ENCODE measurements at places on chromosomes 5 and 9. TPM values are rescaled to one million over a fixed set of nuclear protein-coding genes. Genes with fewer than 3 reads are reported as not detected.

- no peak overlapping the region for H3K4me3 ChIP-seq
- H3K27ac ChIP-seq, result no peak overlapping the region
- no peaks in the 10 kb centered on the region for H3K36me3 ChIP-seq
- DNase-seq, result no peak
- no peaks in the 10 kb centered on the region for H3K4me1 ChIP-seq
Observed at GRCh38 chr9:136578626-136578914, 32.7 kb upstream of the NOTCH1 start.

DNA sequence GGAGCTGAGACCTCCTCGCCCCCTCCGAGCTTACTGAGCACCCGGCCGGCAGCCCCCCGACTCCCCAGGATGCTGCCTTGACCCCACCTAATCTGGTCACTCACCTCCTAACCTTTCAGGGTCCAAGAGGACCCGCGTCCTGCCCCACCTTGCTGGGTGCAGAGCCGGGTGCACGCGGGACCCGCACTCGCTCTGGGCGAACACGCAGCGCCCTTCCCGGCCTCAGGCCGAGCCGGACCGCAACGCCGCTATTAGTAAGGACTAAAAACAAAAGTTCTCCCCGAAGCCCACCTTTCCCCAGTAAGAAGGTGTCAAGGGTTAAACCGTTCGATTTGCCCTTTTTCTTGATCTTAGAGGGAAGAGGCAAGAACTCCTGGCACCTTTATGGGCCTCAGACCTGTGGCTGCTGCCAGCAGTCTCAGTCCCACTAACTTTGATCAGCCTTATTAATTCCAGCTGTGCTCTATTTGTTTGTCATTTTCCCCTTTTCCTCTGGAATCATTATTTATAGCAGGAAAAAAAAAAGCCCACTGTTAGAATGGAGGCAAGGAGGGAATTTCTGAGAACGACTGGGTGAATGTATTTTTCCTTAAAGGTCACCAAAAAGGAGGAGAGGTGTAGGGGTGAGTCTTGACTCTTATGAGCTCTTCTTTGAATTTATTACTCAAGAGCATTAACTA, 10.5 kb downstream of the IRX2 start:
- no peak for DNase-seq
- H3K27ac ChIP-seq, result no peak overlapping the region
- no peak overlapping the region for H3K4me3 ChIP-seq
- H3K27me3 ChIP-seq, result peaks cover 60% of the 10 kb centered on the region

ZSWIM6 gene
- 8.9 TPM for total RNA-seq

- no peak overlapping the region for H3K4me3 ChIP-seq
- peaks cover 2% of the 10 kb centered on the region for H3K4me1 ChIP-seq
- H3K27ac ChIP-seq, result no peak overlapping the region
- no peaks in the 10 kb centered on the region for H3K36me3 ChIP-seq
Observed at GRCh38 chr5:174311531-174312269, 266.2 kb downstream of the NSG2 start.

CDC14B gene
- total RNA-seq, result 6.5 TPM

CBY3 gene
- 0.51 TPM for total RNA-seq

GRCh38 chr9:132074736-132075135, 4.9 kb downstream of the MED27 start:
- H3K4me3 ChIP-seq, result no peak overlapping the region
- H3K4me1 ChIP-seq, result peaks cover 33% of the 10 kb centered on the region
- no peak overlapping the region for H3K27ac ChIP-seq
- no peaks in the 10 kb centered on the region for H3K27me3 ChIP-seq
- DNase-seq, result no peak
- peaks cover 27% of the 10 kb centered on the region for H3K36me3 ChIP-seq

DNA sequence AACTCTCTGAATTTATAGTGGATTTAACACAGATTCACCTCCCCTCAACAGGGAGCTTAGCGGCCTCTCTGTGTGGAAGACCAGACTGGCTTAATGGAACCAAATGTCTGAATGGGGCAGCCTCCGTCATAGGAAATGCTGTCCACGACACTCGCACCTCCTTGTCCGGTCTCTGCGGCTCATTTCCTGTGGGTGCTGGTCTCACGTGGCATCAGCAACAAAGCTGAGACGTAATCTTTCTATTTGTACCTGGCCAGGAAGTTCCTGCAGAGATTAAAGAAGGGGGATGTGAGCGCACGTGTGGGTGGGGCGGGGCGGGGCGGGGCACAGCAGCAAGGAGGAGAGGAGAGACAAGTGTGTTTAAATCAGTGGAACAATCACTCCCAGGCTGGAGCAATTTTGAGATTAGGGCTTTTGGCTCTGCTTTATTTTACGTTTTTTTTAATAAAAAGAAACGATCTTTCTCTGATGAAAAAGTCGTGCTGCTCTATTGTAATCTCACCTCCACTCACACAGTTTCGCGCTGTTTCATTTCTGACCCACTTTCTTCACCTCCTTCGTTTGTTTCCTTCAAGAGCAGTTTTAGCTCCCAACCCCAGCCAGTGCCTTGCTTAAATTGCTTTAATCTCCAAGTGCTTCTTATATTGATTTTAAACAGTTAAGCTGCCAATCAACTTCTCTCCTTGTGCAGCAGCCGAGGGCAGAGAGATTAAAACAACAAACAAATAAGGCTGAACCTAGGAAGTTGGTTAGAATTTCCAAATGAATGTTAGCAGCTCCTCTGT, 132.2 kb upstream of the ASTN2 start:
- H3K27me3 ChIP-seq, result peaks cover 2% of the 10 kb centered on the region
- H3K36me3 ChIP-seq, result no peaks in the 10 kb centered on the region
- DNase-seq, result peak; percentile 8
- H3K4me3 ChIP-seq, result no peak overlapping the region
- H3K4me1 ChIP-seq, result peaks cover 3% of the 10 kb centered on the region
- no peak overlapping the region for H3K27ac ChIP-seq

- H3K4me3 ChIP-seq, result no peak overlapping the region
- H3K36me3 ChIP-seq, result no peaks in the 10 kb centered on the region
- no peak for DNase-seq
Observed at GRCh38 chr5:10140195-10140973, 109.3 kb downstream of the ATPSCKMT start.

DNA sequence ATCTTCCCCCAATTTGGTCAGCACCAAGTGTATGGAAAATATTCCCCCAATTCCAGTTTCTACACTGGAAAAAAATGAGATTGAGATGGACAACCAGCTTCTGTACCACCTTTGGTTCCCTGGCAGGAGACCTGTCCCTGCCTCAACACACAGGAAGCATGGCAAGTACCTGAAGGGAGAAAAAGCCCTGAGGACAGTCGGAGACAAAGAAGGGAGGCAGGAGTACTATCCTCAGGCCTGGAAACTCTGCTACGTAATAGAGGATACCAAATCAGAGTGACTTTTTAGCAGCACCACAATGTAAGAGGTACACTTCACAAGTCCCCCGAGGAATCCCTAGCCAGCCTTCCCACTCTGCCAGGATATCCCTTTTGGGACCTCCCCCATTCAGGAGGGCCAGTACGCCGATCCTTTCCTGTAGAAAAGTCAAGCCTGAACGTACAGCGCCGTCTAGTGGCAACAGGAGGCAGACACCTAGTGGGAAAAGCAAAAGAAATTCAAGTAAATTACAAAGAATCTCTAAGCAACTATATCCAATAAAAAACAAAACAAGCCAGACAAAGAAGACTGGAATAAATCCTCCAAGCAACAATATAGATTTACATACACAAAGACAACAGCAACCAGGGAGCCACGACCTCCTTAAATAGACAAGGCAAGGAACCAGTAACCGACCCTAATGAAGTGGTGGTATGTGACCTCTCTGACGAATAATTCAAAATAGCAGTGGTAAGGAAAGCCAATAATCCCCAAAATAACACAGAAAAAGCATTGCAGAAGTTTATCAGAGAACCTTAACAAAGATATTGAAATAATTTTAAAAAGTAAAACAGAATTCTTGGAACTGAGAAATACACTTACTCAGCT, 63.3 kb upstream of the SLCO6A1 start:
- H3K27ac ChIP-seq, result no peak overlapping the region
- H3K27me3 ChIP-seq, result peaks cover 8% of the 10 kb centered on the region
- H3K4me3 ChIP-seq, result no peak overlapping the region
- H3K4me1 ChIP-seq, result no peaks in the 10 kb centered on the region

TICAM2 gene
- 0.85 TPM for total RNA-seq

SPATA6L gene
- total RNA-seq, result 0.21 TPM

RPP25L gene
- 33.7 TPM for total RNA-seq

DNA sequence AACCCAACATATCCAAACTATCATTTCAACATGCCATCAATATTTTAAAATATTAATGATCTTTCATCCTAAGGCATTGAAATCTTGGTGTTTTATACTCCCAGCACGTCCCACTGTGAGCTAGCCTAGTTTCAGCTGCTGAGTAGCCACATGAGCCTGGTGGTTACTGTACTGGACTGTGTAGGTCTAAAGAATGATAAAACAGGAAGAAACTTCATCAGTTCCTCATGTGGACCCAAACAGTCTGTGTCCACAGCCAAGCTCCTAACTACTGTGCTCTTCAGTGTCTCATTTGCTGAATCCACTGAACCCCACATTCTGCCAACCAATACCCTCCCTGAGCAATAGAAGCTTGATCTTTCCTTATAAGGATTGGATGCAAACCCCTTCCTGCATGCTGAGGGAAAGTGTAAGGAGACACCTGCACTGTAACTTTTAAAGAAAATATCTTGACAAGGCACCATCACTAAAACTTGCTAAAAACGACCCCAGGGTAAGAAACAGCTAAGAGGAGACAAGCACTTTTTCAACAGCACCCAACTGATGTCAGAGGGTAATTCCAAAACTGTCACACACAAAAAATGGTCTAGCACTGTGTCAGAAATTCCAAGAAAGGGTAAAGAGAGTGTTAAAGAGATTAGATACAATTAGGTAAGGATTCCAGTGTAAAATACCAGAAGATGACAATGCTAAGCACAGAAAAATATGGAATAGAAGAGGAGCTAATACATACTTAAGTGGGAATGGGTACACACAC, 126.9 kb downstream of the SPOCK1 start:
- H3K27me3 ChIP-seq, result no peaks in the 10 kb centered on the region
- H3K4me3 ChIP-seq, result no peak overlapping the region
- no peak overlapping the region for H3K27ac ChIP-seq
- no peaks in the 10 kb centered on the region for H3K4me1 ChIP-seq

VCAN gene
- total RNA-seq, result not detected

DNA sequence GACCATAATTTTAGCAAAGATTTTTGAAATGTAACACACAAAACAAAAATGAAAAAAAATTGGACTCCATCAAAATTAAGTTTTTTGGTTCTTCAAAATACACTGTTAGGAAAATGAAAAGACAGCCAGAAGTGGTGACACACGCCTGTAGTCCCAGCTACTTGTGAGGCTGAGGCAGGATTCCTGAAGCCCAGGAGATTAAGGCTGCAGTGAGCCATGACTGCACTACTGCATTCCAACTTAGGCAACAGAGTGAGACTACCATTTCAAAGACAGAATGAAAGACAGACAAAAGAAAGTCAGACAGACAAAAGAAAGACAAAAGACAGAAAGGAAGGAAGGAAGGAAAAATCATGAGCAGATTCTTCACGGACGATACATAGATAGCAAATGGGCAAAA, 7.5 kb downstream of the DIAPH1 start:
- peaks cover 65% of the 10 kb centered on the region for H3K36me3 ChIP-seq
- peaks cover 70% of the 10 kb centered on the region for H3K4me1 ChIP-seq
- H3K27ac ChIP-seq, result peak overlapping the region; percentile 72
- DNase-seq, result no peak
- H3K27me3 ChIP-seq, result no peaks in the 10 kb centered on the region
- H3K4me3 ChIP-seq, result peak overlapping the region; percentile 44
